ENCODE measurements at places on chromosomes 5 and 9. TPM values are rescaled to one million over a fixed set of nuclear protein-coding genes. Genes with fewer than 3 reads are reported as not detected.
A peak's percentile ranks its signal among the peaks of the same experiment; 100 is the strongest.

Gene PCDHB3
- polyA plus RNA-seq = 3.7 TPM

Gene NRG2
- polyA plus RNA-seq = 1.8 TPM

DNA sequence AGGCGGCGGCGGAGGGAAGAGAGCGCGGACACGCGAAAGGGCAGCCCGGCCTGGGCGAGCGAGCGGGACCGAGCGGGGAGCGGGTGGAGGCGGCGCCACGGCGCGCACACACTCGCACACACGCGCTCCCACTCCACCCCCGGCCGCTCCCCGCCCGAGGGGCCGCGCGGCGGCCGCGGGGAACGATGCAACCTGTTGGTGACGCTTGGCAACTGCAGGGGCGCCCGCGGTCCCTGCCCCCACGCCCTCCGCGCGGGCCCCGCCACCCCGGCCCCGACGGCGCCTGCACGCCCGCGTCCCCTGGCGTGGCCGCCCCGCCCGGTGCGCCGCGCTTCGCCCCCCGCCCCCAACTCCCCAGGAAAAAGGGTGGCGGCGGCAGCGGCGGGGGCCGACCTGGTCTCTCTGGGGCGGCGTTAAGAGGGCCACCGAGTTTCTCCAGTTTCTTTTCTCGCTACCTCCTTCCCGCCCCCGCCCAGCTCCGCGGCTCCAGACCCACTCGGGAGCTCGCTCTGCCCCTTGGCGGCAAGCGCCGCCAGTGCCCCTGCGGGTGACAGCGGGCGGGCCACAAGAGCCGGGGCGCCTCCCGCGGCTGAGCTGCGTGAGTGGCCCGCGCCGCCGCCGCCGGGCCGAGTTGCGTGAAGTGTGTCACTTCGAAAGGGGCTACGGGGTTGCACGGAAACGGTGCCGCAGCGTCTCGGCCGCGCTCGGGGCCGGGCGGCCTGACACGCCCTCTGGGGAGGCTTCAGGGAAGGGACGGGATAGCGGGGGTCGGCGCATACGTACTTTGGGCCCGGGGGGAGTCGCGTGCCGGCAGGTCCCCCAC is at the start of gene NR3C1:
TSS of gene NR3C1 (minus strand) at position 94 of the 823 bp plus-strand sequence. CDS start 2,847 bp downstream, outside the sequence.
- peak; percentile 76 for DNase-seq

DNA sequence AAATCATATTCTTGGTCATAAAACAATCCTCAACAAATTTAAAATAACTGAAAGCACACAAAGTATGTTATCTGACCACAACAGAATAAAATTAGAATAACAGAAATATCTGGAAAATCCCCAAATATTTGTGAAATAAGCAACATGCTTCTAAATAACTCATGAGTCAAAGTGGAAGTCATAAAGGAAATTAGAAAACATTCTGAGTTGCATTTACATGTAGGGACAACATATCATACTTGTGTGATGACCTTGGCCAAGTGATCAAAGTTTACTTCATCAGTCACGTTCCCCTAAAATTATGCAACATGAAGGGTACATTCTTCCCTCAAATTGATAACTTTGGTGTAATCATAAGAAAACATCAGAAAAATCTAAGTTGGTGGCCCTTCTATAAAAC is 64.7 kb downstream of the CSF2 start:
- DNase-seq = no peak

DNA sequence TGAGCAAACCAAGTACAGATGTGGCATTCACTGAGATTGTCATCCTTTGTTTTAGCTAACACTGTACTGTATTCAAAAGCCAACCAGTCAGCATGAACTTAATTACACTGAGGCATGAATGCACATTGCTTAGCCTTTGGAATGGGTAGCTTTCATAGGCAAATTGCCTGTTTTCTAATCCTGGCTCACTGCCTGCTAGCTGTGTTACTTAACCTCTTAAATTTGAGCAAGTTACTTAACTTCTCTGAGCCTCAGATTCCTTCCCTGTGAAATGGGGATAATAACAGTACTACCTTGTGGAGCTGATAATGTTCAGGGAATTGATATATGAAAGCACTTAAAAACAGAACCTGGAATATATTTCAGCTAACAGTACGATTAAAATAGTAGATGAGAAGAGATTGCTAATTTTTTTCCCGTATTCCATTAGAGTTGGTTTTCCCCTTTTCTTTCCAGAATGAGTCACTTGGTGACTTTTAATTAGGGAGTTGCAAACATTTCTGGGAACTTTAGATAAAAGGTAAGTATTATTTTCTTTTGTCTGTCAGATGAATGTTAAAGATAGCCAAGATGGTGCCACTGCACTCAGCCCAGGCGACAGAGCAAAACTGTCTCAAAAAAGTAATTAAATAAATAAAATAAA is 43.9 kb downstream of the ARRDC3 start:
- DNase-seq = no peak
